ENCODE measurements at places on chromosomes 16 and 17.

DNA sequence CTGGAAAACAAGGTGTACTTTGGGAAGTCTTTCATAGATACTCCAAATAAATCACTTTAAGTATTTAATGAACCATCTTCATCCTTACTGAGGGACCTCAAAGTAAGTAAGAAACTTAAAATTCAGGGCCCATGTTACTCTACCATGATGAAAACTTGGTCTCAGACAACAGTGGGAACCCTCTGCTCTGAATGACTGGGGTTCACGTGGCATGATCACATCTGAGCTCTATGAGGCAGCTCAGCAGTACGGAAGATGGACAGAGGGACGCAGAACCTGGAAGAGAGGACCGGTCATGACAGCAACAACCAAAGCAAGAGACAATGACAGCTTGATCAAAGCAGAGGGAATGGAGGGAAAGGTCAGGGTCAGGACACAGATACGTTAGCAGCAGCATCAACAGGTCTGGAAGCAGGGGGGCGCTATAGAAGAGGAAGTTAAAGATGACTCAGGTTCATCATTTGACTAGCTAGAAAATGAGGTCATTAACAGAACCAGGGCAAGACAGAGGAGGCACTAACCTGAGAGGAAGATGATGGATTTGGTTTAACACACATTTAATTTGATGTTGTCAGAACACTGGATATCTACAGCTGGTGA, 9.5 kb downstream of the XPO6 start:
- no peak for DNase-seq

DNA sequence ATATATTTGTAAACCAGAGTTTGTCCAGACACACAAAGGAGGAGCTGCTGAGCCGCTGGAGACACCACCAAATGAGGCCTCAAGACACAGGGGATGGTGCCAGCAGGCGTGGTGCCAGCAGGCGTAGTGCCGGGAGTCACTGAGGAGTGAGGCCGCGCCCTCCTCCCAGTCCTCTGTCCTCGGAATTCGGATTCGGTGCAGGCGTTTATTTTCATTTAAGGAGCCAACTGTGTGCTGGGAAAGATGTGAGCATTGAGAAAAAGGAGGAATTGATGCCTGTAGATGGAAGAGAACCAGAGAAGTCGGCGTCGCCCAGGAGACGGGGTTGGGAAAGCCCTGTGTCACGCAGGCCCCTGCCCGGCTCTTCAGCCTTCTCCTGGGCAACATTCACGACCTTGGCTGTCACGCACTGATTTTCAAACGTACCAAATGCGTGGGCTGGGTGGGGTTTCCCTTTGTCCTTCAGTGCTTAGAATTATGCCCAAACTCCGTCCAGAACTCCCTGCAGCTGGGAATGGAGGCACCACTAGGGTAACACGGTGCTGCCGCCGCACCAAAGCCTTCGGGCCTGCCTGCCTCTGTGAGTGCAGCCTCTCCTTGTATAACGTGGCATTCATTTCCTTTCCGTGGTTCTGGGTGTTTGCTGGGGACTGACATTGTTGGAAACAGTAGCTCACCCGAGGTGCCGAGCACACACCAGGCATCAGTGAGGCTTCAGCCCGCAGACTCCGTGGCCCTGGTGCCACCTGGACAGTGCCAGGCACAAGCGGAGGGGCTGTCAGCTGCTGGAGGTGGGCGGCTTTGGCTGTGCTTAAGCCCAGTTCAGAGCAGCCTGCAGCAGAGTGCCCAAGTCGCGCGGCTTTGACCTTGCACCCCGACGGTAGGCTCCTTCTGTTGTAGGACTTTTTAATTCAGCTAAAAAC, 49.0 kb upstream of the CHMP6 start:
- DNase-seq: peak; percentile 70

DNA sequence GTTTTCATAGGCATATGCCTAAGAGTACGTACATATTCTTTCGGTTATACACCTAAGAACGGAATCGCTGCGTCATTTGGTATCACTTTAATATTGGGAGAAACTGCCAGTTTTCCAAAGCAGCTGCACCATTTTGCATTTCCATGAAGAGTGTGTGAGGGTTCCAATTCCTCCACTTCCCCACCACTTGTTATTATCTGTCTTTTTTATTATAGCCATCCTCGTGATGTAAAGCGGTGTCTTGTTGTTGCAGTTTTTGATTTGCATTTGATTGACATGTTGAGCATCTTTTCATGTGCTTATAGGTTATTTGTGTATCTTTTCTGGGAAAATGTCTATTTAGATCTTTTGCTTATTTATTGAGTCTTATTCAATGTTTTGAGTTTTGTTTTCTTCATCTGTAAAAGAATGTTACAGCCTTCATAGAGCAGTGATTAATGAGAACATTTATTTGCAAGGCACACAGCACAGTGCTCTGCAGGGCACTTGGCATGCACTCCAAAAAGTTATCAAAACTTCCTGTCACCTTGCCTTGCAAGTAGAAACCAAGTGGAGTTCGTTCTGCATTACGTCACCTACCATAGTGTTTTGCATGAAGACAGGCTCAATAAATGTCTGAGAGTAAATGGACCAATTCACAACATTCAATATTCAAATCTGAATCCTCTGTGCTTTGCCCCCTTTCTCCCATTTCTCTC, 26.6 kb upstream of the ST6GALNAC1 start:
- DNase-seq: no peak

- DNase-seq: no peak
Measured at GRCh38 chr16:15671530-15672117, 21.6 kb downstream of the NDE1 start.

GRCh38 chr16:2183671-2184070, 12.7 kb downstream of the CASKIN1 start:
- DNase-seq: no peak

GRCh38 chr17:80308692-80309517, 48.3 kb downstream of the RNF213 start:
- DNase-seq: no peak

DNA sequence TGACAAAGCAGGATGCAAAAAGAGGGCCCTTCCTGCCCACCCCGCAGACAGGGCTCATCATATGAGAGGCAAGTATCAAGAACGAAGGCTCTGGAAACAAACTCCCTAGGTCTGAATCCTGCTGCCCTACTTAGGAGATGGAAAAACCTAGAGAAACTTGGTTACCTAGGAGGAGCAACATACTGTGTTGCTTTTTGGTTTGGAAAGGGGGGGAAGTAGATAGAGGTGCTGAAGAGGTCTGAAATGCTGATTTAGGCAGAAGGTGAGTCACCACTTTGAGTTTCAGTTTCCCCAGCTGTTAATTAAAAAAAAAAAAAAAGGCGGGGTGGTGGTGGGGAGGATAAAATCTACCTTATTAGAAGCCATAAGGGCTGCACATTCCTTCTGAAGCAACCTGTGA, 1.5 kb downstream of the N4BP1 start:
- DNase-seq: no peak

DNA sequence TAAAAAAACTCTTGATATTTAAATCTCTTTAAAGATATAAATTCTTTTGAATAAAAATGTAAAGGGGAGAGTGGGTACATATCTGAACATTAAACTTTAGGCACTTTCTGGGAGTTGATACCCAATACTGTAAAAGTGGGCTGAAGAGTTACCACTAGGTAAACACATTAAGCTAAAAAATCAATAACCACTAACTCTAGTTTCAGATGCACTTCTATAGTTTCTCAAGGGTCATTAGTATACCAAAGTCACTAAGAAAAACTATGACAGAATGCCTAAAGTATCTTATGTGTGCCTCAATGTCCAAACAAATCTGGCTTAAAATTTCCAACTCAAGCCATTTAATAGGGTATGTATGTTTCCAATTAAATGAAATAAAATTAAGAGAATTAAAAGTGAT, 13.1 kb upstream of the CFDP1 start:
- DNase-seq: no peak

GRCh38 chr17:44086364-44087311, 16.1 kb downstream of the G6PC3 start:
- DNase-seq: peak; percentile 69

DNA sequence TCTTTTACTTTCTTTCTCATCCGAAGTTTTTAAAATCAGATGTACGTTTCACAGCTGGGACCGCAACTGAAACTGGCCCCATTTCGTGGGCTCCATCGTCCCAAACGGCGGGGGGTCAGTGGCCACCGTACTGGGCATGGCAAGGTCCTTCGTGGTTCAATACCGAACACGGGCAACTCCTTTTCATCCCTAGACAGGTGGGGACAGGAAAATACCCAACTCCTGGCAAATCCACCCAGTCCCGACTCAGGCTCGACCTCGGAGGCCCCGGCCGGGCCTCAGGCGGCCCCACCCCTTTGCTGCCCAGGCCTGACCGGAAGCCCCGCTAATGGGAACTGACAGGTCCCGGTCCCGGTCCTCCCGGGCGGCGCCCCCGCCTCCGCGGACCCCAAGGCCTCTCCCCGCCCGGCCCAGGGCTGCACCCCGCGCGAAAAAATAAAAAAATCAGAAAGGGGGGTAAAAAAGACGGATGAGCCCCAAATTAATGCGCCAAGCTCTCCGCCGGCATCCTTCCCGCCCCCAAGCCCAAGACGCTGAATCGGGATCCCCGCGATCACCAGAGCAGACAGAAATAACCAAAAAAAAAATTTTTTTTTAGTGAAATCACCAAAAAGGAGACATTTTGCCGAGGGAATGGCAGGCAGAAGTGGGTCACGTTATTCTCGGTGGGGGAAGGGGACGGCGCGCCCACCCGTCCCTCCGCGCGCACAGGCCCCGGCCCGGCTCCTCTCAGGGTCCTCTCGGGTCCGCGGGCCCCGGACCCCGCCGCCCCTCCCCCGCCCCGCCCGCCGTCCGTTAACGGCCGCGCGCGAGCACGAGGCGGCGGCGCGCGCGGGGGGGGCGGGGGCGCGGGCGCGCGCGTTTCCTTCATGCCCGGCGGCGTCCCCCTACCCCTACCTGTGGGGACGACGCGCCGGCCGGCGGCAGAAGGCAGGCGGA, 562 bp downstream of the ZC3H7A start:
- DNase-seq: peak; percentile 37

DNA sequence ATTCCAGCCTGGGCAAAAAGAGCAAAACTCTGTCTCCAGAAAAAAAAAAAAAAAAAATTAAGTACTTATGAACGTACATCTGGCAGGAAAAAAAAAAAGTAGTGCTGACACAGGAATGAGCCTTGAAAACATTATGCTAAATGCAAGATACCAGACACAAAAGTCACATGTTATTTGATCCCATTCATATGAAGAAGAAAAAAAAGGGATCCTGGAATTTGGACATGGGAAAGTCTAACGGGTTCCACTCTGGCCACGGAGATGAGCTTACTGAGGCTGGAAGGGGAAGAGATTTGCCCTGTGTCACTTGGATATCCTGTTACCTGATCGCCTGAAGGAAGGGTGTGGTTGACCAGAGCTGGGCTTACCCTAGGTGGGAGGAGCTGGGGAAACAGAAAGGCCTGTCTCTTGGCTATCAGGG, 251.9 kb downstream of the PARN start:
- DNase-seq: no peak

DNA sequence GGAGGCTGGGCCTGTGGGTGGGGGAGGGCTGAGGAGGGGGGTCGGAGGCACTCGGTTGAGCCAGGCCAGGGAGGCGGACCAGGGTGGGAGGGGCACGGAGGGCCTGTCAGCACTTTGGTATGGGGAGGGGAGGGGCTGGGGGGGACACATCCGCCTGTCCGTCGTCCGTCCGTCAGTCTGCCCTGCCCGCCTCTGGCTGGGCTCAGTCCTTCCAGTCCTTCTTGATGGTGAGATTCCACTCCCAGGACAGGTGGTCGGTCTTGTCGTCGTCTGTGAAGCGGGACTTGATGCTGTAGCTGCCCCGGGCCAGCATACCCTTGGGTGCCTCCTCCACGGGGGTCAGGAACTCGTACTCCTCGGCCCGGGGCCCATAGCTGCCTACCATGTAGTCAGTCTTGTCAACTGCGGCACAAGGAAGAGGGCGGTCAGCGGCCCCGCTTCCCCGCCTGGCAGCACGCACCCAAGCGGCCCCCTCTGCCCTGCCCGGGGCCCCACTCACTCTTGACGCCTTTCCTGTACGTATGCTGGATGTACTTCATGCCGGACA, 2.4 kb downstream of the ARHGDIA start:
- DNase-seq: no peak

DNA sequence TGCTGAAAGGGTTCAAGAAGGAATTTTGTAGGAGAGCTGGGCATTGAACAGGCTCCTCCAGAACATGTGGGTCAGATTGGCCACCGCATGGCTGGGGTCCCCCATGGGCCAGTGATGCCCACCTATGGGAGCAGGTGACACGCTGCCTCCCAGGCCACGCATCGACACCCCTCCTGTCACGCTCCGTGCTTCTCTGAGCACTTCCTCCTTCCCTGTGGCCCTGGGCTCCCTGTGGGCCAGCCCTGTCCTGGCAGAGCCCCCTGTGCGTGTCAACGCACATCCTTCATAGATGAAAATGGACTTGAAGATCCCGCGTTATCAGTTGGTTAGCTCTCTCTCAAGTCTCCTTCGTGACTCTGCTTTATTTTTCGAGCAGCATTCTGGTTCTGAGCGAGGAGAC, 160.3 kb downstream of the RPTOR start:
- no peak for DNase-seq

DNA sequence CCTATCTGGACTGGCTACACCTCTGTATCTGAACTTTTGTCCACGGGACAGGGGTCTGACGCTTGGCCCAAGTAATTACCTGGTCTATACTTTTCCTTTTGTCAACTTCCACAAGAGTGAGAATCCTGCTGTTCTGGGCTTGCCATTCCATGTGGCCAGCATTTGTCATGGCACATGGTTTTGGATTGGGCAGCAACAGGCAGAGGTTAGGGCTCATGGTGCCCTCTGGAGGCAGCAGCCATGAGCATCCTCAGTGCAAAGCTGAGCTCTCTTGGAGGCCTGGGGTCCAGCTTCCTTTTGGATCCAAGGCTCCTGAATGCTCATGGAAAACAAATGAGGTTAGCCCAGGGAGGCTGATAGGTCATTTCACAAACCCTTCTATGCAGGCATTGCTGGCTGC, 7.5 kb upstream of the EDC4 start:
- DNase-seq: no peak

DNA sequence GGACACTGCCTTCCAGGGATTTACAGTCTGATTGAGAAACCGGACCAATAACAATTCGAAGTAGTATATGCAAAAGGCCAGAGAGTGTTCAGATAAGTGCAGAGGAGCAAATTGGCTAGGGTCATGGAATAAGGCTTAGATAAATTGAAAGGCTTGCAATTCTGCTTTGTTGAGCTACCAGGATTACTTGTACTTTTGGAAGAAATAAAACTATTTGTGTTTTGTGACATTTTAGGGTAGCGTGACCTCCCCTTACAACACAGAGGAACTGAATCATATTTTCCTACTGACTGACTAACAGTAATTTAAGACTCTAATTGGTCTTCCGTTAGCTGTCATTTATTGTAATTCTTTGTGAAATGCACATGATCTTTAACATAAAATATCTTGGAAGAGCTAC, 104.7 kb downstream of the PITPNC1 start:
- no peak for DNase-seq

- no peak for DNase-seq
Measured at GRCh38 chr17:61974115-61974514, 46.3 kb upstream of the INTS2 start.

GRCh38 chr16:20956319-20956718, 55.7 kb downstream of the LYRM1 start:
- no peak for DNase-seq
